ENCODE measurements at places on chromosomes 12 and 14.

DNA sequence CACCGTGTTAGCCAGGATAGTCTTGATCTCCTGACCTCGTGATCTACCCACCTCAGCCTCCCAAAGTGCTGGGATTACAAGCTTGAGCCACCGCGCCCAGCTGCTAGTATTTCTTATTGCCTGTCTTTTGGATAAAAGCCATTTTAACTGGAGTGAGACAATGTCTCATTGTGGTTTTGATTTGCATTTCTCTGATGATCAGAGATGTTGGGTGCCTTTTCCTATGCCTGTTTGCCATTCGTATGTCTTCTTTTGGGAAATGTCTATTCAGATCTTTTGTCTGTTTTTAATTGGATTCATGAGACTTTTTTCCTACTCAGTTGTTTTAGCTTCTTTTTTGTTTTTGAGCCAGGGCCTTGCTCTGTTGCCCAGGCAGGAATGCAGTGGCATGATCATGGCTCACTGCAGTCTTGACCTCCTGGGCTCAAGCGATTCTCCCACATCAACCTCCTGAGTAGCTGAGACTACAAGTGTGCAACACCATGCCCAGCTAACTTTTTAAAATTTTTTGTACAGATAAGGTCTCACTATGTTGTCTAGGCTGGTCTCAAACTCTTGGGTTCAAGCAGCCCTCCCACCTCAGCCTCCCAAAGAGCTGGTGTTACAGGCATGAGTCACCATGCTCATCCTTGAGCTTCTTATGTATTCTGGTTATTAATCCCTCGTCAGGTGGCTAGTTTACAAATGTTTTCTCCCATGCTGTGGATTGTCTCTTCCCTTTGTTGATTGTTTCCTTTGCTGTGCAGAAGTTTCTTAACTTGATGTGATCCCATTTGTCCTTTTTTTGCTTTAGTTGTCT is 65.9 kb downstream of the ACACB start:
- DNase-seq = no peak

DNA sequence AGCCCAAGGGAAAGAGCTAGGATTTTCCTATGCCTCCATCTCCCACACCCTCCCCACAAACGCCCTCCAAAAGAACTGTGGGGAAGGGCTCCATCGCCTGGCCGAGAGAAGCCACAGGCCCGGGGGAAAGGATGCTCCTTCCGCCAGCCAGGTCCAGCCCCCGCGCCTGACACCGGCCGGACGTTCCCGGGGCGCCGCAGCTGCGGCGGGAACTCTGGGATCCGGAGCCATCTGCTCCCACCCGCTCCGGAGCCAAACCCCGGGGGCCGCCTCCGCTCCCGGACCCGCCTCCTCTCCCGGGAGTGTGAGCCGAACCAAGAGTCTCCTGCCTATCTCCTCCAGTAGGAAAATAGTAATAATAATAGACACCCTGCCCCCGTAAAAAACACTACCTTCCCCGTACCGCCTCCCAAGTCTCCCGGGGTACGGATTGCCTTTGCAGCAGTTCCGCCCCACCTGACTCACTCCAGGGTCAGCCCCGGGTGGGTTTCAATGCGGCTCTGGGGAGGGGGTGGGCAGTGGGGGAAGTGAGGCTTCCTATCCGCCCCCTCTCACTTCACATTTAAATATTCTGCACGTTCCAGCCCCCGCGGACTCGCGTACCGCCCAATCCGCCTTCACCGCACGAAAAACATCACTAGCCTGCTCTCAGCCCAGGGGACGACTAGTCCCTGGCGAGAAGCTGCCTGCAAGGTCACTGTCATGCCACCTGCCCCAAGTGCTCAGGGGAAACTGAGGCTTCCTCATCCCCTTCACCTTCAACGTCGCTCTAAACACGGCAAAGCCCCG is 2.4 kb downstream of the AGAP2 start:
- DNase-seq = no peak

- DNase-seq = no peak
Observed at GRCh38 chr12:89210277-89210676, 142.0 kb downstream of the DUSP6 start.

DNA sequence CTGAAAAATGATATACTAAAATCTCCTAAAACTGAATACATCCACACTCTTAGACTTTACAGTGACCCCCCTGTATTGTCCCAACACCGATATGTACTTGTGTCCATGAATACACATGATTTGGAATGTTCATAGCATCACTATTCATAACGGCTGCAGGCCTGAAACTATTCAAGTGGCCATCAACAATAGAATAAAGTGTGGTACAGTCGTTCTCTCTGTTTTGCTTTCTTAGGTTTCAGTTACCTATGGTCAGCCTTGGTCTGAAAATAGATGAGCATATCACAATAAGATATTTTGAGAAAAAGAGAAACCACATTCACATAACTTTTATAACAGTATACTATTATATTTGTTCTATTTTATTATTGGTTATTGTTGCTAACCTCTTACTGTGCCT is 150.6 kb downstream of the ASCL4 start:
- DNase-seq = no peak

GRCh38 chr12:25521625-25522256 is 31.3 kb downstream of the LMNTD1 start:
- no peak for DNase-seq

GRCh38 chr14:99263564-99264330 is 8.2 kb downstream of the BCL11B start:
- no peak for DNase-seq

GRCh38 chr12:112480931-112481330 is 62.2 kb downstream of the PTPN11 start:
- DNase-seq = no peak

DNA sequence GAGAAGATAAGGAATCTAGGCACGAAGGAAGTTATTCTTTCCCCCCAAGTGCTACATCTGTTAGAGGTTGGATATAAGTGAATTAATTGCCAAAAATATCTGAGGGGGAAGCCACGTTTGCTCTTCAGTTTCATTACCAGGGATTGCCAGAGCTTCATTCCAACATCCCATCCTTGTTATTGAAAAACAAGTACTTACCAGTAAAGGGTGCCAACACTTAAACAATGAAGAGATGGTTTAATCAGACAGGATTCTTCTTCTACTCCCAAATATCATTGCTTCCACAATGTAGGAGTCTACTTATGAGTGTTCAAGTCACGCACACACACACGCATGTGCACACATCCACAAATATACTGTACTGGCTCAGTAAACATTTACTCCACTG is 312.4 kb downstream of the RPAP3 start:
- no peak for DNase-seq

DNA sequence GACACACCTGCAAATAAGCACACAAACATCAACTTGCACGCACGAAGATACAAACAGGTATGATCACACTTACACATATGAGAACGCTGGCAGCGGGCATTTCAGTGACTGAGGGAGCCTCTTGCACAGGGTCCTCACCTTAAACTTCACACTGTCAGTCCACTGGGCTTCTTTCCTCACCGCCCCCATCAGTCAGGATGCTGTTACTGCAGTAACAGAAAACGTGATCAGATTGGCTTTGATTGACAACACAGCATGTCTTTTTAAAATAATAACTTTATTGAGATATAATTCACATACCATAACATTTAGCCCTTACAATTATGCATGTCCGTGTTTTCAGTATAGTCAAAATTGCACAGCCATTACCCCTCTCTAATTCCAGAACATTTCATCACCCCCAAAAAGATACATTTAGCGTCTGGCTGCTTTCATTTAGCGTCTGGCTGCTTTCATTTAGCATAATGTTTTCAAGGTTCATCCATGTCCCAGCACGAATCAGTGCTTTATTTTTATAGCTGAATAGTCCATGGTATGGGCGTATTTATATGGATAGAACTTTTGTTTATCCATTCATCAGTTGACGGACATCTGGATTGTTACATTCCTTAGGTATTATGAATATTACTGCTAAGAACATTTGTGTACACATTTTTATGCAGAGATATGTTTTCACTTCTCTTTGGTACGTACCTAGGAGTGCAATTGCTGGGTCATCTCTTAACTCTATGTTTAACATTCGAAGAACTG is 8.4 kb downstream of the CCDC197 start:
- no peak for DNase-seq

- DNase-seq = no peak
Observed at GRCh38 chr12:132437943-132438700, 51.8 kb upstream of the FBRSL1 start.

DNA sequence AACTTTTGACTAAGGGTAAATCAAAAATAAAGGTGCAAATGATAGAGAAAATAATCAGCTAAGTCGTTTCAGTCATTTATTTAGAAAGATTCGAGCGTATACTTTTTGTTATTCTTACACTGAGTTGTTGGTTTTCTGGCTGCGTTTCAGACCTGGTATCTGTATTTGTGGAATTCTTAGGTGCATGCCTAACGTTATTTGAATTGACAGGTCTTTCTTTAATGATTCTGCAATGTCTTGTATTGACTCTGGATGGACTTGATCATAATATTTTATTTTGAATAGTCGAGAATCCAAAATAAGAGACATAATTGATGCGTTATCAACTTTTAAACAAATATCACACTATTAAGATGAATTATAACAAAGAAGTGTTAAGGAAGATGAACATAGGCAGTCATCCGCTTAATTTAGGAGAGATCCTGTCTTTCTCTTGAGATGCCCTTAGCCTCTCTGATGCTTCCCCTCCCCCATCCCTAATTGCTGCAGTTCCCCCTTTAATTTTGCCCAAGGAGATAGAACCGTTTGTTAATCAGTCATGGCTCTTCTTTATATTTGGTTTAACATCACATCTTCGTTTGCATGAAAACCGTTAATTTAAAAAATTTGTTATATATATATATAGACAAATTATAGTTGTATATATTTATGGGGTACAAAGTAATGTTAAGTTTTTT is 1.8 kb downstream of the ALX1 start:
- no peak for DNase-seq

DNA sequence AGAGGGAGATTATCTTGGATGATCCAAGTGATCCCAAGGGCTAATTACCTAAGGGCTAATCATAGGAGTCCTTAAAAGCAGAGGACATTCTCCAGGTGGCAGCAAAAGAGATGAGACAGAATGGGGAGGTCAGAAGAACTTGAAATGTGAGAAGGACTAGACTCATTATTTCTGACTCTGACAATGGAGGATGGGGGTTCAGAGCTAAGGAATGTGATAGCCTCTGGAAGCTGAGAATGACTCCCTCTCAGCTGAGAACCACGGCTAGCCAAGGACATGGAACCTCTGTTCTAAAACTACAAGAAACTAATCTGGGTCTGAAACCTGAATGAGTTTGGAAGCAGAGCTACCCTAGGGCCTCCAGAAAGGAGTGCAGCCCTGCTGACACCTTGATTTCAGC is 35.6 kb upstream of the ANKS1B start:
- DNase-seq = no peak

- no peak for DNase-seq
Observed at GRCh38 chr14:21322716-21323115, 42.8 kb downstream of the RPGRIP1 start.

DNA sequence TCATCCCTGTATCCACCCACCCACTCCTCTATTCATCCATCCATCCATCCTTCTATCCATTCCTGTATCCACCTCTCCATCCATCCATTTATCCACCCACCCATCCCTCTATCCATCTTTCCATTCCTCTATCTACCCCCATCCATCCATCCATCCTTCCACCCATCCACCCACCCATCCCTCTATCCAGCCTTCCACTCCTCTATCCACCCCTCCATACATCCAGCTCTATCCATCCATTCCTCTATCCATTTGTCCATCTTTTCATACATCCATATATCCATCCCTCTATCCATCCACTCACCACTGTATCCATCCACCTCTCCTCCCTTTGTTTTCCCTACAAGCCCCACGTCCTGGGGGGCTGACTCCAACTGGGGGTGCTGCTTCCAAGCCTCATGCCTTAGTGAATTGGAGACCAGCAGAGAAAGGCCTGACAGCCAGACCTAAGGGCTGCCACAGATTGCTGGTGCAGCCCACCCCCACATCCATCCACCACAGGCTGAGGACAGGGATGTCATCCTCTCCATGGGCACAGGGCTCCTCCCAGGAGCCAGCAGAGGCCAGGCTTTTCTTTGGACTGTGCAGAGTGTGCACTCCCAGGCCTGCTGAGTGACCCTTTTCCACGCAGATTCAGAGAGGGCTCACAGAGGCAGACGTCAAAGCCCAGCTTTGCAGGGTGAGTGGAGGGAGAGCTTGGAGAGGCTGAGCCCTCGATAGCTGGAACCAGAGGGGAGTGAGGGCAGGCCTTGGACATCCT is 18.9 kb upstream of the GPR132 start:
- DNase-seq = no peak

- no peak for DNase-seq
Observed at GRCh38 chr14:71739273-71739990, 192.8 kb upstream of the RGS6 start.

DNA sequence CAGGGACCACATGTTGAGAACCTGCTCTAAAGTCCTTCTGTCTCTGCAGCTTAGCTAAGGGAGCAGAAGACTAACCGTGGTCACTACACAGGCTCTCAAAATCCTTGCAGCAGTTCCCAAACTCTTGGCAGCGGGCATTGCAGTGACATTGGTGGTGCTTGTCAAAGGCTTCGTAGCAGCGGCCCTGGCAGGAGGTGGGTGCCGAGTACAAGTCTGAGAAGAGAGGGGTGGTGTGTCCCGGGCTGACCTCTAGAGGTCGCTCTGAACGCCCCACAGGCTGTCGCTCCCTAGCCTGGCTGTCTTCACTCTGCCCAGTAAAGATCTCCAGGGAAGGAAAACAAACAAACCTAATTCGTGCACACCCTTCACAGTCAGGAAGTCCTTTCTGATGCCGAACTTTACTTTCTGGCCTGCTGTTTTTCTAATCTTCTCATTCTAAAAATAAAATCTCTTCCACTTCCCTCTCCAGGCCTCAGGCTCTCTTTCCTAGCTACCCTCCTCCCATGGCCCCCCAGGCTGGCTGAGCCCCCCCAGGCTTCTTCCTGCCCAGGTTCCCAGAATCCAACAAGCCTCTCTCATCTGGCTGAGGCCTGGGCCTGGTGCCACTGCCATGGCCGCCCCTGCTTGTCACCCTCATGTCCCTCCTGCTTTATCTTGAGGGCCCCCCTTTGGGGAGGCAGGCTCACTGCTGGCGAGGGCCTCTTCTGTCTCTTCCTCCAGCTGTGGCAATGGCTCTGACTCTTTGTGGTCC is 7.7 kb downstream of the ENDOU start:
- peak; percentile 86 for DNase-seq

DNA sequence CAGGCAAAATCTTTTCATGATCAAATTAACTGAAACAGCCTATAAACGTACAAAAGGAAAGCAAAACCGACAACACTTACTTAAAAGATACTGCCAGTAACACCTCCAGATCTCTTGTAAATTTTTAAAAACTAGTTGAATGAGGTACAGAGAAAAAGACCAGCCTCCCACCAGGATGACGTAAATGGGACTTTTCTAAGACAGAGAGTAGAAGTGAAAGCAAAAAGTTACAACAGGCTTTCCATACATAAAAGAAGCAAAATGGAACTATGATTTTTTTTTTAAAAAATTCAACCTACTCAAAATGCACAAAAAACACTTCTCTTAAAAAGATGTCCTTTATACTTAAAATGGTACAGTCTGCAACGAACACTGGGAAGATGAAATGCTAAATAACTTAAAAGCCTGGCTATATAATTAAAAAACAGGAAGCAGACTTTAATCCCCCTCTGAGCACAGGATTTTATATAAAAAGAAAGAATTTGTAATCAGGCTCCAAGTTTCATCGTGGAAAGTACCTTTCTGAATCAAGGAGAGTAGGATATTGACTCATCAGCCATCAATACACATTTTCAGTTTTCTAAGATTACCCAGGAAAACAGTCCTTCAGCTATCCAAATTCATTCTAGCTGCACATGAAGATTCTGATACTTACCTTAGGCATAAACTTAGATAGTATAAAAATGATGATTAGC is 14.2 kb upstream of the MYO1A start:
- no peak for DNase-seq

GRCh38 chr12:41731061-41731460 is 413.6 kb downstream of the GXYLT1 start:
- DNase-seq = no peak

- no peak for DNase-seq
Observed at GRCh38 chr14:68343534-68344118, 449.2 kb downstream of the ZFP36L1 start.

All from lower lobe of right lung (tissue), 2 donors.